CD4-positive, alpha-beta T cell treated with Interleukin-6 at 100 ng/mL for 8 hours (primary cell): ENCODE measurements at places on chromosomes 7 and 10.

DNA sequence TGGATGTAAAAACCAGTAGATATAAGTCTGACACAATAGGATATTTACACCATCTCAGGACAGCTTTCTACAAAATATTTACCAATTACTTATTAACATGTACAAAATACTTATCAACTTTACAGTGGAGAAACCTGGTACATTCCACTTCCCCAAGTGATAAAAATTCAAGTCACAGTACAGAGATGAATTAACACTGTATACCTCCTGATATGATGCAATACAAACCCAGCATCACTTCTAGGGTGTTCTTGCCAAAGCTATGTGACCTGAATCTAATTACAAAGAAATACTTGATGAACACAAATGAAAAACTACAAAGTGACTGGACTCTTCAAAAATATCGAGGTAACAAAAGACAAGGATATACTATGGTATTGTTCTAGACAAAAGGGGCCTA, 156.4 kb upstream of the FGFR2 start:
- DNase-seq: no peak

- DNase-seq: no peak
Measured at GRCh38 chr7:43137811-43138210, 25.4 kb downstream of the HECW1 start.

DNA sequence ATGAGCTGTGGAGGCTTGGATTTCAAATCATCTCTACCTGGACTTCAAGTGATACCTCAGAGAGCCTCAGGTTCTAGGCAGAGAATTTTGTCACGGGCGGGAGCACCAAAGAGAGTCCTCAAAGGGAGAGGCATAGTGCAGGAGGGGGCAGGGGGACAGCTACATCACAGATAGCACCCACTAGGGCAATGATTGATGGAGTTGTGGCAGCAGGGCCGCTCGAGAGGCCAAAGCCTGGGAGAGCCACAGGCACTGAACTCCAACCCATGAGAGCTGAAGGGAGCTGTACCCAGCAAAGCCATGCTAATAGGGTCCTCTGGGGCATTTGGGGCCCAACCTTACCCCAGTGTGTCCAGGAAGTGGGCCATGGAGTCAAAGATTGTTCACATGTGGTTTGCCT, 232.0 kb upstream of the PCDH15 start:
- no peak for DNase-seq

- DNase-seq: no peak
Measured at GRCh38 chr7:158403013-158403821, 184.4 kb downstream of the PTPRN2 start.

DNA sequence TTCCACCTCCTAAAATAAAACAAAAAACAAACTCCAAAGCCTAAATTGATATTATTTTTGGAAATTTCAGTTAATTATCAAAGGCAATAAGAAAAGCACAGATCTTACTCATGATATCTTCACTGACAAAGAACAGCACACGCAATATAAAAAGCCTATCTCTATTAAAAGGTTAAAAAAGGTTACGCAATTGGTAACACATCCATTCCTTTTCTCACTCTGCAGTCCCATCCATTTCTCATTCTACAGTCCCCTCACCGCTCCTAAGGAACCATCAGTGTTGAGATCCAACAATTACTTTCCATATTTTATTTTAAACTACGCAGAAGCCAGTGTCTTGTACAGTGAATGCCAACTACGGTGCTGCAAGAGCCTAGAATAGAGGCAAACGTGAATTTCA, 1.3 kb downstream of the SEC61G start:
- no peak for DNase-seq

GRCh38 chr10:74231375-74231774, 80.4 kb downstream of the ADK start:
- DNase-seq: no peak

DNA sequence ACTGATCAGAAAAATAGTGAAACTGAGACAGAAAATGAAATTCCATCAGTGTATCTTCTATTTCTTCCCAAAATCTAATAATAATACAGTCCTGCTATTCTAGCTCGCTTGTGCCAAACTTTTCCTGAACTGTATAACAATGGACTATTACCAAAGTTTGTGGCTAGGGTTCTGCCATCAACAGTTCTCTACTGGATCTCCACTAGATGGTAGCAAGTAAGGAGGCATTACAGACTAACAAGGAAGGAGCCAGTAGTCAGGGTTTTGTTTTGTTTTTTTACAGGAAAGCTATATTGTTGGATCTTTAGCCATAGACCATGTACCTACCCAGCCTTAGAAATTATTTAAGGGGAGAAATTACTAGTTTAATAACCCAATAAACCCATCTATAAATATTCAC, 10.8 kb downstream of the MTERF1 start:
- no peak for DNase-seq

DNA sequence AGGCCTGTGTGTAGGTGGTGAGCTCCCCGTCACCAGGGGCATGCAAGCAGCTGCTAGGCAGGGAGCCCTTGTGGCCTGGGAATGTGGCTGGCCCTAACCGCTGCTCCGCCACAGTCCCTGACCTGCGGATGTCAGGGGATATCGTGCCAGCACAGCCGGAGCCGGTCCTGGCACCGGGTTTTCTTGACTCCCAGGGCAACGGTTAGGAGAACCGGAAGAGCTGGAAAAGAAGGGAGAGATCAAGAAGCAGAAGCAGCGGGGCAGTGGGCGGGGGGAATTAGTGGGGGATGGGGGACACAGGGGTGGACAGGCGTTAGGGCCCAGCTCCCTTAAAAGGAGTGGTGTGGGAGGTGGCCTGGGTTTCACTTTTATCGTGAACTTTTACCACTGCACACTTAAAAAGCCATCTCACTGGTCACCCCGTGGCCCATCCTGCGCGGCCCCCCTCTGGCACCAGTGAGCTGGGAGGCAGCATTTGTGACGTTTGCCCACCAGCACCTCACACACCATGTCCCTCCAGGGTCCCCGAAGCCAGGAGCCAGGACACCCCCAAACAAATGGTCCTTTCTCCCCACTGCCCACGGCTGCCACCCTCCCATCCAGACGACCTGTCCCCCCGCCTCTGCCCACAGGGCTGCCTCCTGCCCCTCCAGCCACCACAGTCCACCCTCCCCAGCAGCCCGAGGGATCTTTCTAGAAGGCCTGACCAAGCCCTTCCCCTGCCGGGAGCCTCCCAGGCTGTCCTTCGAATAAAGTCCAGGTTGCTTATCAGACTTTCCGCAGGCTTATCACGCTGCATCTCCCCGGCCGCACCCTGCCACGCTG, 1.8 kb upstream of the MICALL2 start:
- DNase-seq: no peak

DNA sequence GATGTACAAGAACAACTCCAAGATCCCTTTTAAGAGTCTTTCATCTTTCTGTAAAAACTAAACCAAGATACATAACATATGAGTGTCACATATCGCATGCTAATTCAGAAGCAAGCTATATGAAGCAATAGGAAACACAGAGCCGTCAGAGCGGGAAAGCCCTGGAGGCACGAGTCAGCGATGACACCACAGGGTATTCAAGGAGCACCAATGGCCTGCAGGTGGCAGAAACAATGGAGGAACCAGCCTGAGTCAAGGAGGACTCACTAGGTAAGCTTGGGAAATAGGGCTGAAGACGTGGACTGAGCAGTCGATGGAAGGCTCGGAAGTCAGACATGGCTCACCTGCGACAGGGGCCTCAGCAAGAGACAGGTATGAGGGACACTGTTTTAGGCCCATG, 214.4 kb downstream of the FAM107B start:
- no peak for DNase-seq

DNA sequence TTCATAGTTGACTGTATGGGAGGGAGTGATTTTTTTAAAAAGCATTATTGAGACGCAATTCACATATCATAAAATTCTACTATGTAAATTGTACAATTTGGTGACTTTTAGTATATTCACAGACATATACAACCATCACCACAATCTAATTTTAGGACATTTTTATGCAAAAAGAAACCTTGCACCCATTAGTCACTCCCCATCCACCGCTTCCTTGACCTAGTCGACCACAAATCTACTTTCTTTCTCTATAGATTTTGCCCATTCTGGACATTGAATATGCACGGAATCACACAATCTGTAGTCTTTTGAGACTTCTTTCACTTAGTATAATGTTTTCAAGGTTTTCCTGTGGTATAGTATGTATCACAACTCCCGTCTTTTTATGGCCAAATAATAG, 54.6 kb downstream of the BLNK start:
- DNase-seq: no peak

DNA sequence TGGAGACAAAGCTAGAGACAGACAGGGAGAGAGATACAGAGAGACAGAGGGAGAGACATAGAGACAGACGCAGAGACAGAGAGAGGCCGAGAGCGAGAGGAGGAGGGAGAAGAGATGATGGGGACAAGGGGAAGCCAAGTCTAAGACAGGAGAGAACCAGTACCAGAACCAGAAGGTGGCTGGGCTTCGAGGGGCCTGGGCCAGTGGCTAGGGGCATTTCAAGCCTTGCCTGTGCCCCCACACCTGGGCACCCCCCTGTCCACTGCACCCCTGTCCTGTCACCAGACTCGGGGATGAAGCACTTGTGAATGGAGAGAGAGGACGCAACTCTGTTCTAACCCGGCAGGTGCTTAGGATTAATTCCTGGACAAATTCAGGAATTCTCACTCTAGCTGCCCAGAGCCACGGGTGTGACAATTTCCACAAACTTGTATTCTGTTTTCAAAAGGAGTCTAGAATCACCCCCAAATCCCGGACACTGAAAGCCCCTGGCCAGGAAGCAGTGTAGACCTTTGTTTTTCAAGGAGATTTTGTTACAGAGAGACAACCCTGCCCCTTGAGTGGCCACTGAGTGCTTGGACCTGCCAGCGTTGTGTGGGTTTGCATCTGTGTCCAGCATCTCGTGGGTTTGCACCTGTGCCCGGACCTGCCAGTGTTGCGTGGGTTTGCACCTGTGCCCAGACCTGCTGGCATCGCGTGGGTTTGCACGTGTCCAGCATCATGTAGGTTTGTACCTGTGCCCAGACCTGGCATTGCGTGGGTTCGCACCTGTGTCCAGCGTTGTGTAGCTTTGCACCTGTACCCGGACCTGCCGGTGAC, 157.3 kb downstream of the WDR37 start:
- no peak for DNase-seq

GRCh38 chr10:103626178-103626577, 132.7 kb downstream of the NEURL1 start:
- no peak for DNase-seq

DNA sequence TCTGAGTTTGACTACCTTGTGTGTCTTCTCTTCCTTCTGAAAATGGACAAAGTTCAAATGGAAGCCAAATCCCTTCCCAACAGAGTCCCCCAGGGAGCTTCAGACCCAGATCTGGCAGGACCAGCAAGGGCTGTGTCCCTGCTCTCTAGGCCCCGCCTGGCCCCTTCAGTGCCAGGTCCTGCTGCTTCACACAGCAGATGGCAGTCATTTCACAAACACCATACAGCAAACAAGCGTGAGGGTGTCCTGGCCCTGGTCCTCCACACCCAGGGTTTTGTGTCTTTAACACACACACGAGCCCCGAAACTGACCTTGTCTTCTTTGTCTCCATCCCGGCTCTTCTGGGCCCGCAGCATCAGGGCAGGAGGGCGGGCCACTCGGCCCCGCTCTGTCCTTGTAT, 145.0 kb downstream of the TCERG1L start:
- DNase-seq: no peak

DNA sequence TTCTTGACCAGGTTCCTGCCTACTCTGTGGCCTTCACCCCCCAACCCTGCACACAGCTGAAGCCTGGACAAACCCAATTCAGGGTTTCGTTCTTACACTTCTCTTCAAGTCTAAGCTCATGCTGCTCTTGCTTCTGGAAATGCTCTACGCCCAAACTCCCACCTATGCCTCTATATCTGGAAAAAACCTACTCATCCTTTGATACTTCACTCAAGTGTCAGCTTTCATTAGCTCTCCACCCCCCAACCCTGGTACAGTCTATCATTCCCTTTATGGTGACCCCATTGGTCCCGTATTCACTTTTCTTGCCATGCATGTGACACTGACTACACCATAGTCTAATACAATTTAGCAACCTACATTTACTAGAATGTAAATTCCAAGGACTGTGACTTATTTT, 220.9 kb upstream of the PLXNA4 start:
- no peak for DNase-seq

GRCh38 chr10:123417414-123417813, 248.7 kb upstream of the GPR26 start:
- DNase-seq: no peak

DNA sequence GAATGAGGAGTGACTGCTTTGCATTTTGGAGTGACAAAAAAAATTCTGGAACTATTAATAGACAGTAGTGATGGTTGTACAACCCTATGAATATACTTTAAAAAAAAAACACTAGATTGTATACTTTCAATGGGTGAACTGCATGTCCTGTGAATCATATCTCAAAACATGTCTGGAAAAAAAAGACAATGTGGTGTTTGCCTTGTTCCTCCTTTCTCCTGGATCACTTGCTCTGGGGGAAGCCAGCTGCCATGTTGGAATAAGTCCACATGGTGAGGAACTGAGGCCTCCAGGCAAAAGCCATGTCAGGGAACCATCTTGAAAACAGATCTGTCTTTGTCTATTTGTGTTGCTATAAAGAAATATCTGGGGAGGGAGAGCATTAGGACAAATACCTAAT, 39.5 kb upstream of the YAE1 start:
- no peak for DNase-seq

GRCh38 chr7:20510573-20510900, 104.9 kb upstream of the ABCB5 start:
- DNase-seq: no peak

DNA sequence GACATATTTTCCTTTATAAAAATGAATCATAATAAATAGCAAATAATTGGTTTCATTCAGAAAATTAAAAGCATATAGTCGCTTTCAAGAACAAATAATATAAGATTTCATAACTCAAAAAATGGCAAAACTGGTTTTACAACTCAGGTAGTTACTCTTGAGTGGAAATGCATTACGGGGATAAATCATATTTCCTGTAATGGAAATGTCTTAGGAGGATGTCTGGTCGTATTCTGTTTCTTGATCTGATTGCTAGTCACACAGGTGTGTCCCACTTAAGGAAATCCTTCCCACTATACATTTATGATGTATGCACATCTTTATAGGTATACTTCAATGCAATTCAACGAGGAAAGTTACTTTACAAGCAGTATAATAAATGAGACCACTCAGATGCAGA, 20.7 kb downstream of the NRAP start:
- no peak for DNase-seq

DNA sequence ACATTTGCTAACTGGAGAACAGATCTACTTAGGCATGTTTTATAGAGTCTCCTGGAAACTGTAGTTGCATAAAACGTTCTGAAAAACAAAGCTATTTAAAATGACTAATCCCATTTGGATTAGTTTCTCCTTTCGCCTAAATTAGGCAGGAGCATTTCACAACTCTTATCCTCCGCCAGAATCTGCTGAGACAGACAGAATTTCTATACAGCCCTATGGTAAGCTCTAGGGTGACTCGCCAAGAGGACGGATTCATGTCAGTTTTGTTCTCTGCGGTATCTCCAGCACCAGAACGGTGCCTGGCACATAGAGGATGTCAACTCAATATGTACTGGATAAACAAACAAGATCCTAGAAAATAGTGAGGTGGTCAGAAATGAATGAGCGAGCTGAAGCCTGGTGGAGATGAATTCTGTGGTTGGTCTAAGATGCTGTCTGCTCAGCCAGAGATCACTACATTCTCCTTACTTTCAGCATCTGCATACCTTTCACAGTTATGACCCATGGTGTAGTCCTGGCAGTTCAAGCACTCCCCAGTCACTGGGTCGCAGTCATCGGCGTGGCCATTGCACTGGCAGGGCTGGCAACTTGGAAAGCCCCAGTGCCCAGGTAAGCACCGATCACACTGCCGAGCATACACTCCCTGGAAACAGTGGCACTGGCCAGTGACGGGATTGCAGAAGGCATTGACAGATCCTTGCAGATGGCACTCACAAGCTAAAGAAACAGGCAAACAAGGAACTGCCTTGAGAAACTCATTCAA, 44.0 kb downstream of the LAMB1 start:
- no peak for DNase-seq

- no peak for DNase-seq
Measured at GRCh38 chr10:36602374-36602773, 523.0 kb upstream of the ANKRD30A start.
